ENCODE measurements at places on chromosomes 16 and 17.

DNA sequence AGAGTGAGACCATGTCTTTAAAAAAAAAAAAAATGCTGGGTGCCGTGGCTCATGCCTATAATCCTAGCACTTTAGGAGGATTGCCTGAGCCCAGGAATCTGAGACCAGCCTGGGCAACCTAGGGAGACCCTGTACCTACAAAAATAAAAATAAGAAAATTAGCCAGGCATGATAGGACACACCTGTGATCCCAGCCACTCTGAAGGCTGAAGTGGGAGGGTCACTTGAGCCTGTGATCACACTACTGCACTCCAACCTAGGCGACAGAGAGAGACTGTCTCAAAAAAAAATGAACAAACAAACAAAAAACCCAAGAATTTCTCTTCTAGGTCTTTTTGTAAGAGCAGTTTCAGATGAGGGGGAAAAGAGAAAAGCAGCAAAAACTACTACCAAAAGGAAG, 34.6 kb downstream of the NME2 start:
- no peak for DNase-seq

GRCh38 chr16:85856585-85856984, 42.4 kb upstream of the IRF8 start:
- DNase-seq: no peak

DNA sequence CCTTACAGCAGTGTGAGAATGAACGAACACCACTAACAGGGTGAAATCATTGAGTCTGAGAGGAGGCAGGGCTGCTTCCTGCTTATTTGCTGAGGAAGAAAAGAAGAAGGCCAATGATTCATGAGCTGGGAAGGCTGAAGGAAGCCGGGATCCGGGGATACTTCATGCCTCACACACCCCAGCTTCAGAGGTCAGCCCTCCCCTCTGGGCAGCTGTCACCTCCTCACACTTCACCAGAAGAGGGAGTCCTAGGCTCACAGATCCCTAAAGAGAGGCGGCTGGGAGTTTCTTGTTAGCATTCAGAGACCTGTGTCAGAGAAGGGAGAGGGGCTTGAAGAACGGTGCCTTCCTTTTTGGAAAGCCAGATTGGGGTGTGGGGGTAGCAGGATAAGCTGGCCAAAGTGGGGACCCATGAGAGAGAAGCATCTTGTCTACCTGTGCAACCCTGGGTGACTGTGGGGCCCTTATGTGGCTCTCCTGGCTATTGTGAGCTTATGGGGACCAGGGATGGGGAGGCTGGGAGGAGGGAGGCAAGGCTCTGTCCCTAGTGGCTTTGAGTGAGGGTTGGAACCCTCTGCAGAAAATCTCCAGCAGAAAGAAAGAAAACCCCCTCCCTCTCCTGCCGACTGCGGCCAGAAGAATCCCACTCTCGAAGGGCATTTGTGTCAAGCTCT, 94.6 kb downstream of the RGS9 start:
- peak; percentile 70 for DNase-seq

DNA sequence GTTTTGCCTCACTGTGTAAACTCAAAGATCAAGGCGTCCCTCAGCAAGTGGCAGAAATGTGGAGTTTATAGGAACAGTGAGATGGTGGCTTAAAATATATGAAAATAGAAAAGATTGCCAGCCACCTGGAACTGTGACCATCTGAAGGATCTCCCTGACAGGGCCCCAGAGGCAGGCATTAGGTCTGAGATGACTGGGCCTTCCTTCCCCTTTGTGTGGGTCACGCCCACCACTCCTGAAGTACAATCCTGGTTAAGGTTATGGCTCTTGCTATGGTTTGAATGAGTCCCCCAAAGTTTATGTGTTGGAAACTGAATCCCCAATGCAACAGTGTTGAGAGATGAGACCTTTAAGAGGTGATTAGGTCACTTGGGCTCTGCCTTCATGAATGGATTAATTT, 6.4 kb downstream of the ST6GALNAC2 start:
- no peak for DNase-seq

DNA sequence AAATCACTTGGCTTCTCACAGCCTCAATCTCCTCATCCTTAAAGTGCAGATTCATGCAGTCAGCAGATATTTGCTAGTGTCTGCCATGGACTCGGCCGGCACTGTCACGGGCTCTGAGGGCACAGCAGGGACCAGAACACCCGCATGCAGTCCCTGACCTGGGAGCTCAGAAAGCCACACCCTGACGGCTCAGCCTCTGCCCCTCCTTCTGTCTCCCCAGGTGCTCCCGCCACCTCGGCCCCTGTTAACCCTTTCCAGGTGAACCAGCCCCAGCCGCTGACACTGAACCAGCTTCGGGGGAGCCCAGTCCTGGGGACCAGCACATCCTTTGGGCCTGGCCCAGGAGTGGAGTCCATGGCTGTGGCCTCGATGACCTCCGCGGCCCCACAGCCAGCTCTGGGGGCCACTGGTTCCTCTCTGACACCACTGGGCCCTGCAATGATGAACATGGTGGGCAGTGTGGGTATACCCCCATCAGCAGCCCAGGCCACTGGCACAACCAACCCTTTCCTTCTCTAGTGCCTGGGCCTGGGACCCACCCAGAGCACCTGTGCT, 28.7 kb downstream of the B9D1 start:
- DNase-seq: no peak

DNA sequence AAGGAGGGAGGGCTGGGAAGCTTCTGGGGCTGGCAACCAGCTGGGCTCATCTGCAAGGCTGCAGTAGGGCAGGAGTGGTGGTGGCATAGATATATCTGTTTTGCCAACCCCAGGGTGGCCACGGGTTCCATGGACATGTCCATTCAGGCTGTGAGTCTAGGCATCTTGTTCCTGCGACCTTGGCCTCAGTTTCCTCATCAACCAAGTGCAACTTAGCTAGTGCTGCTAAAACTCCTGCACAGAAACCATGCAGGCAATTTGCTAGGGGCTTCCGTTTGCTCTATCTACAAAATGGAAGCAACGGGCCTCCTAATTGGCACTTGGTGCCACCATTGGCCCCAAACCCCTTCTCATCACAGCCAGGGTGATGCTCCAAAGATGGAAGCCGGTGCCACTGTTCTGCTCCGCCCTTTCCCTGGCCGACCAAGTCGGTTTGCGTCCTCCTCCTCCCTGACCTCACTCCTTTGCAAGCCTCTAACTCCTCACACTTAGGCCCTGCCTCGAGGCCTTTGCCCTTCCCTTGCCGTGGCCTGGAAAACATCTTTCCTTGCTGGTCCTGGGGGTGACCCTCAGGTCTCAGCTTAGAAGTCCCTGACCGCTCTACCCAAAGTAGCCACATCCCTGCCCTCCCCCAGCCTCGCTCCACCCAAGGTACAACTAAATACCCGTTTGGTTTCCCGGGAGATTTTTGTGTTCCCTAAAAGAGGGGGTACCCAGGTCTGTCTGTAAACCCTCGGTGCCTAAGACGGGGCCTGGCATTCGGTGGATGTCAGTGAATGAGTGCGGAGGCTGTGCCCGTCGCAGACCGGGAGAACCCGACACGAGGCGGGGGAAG, 1.2 kb downstream of the SREBF1 start:
- DNase-seq: no peak

GRCh38 chr17:52025236-52025635, 133.3 kb downstream of the CA10 start:
- DNase-seq: no peak

DNA sequence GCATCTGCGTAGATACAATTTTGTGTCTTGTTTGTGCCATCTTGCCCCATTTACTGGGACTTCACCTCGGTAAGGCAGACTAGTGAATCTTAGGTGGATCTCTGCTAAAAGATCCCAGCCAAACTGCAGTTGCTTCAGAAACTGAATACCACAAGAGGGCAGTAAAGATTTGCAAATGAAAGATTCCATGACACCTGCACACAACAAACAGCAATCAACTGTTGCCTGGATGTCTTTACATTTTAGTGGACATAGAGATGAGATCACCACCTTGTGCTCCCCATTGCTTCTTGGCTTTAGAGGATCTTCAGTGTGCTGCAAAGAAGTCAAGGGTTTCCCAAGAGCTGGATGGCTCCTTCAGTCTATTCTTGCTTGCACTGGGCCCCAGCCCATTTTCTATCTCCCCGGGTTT, 119.2 kb upstream of the CACNG5 start:
- peak; percentile 74 for DNase-seq

DNA sequence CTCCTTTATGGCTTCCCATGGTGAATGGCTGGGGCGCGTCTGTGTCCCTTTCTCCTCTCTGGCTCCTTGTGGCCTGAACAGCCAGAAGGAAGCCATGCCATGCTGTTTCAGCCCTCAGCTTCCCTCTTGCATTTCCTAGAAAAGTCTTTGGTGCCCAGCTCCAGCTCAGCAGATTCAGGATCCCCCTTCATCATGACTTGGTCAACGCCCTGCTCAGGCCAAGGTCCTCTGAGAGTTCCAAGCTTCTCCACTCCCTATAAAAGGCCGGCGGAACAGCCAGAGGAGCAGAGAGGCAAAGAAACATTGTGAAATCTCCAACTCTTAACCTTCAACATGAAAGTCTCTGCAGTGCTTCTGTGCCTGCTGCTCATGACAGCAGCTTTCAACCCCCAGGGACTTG, at the start of gene CCL13:
CCL13 (plus strand) TSS at position 287 of the 400 bp plus-strand sequence; CDS start at position 334, 47 bp downstream.
- DNase-seq: no peak

DNA sequence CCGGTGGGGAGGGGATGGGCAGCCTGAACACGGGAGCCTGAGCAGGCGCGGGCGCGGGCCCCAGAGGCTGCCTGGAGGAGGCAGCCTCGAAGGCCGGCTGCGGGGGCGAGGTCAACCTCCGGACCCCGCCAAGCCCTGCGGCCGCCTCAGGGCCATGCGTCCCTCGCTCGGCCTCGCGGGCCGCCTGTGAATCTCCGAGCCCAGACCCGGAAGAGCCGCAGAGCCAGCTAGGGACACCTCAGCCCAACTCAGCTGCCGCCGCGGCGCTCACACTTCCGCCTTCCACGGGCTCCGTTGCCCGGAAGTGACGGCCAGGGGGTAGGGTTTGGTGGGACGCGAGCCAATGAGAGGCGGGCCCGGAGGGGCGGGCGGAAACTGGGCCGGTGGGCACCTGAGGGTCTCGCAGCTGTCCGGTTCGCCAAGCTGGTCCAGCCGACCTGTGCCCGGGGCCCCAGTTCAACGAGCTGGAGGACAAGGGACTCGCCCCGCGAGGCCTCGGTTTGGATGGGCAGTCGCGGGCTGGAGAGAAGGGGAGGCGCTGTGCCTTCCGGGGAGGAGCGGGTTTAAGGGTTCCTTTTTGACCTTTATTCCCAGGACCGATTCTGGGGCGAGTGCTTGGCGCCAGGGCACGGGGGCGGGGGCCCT, at the start of gene SLC38A10:
SLC38A10 (minus strand) TSS at position 277 of the 645 bp plus-strand sequence. CDS start 386 bp downstream, outside the sequence.
- DNase-seq: peak; percentile 99

DNA sequence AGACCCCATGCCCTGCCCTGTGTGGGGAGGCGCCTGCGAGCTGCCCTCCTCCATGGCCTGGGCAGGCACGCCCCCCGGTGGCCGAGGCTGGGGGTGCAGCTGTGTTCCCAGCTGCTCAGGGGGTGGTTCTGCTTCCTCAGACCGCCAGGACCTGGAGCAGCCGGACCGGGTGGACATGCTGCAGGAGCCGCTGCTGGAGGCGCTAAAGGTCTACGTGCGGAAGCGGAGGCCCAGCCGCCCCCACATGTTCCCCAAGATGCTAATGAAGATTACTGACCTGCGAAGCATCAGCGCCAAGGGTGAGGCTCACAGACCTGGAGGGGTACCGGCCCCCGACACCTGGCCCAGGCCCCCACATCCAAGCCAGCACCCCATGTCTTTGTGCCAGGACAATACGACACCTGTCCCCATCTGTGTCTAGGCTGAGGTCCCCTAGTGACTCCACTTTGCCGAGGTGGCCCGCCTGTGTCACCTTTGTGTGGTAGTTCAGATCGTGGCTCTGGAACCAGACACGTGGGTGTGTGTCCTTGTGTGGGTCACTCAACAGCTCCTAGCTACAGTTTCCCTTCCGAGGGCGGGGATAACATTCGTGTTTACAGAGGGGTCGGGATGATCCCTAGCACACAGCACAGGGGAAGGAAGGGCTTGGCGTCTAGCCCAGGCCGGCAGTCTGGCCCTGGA, 9.3 kb downstream of the GJD3 start:
- DNase-seq: peak; percentile 96

DNA sequence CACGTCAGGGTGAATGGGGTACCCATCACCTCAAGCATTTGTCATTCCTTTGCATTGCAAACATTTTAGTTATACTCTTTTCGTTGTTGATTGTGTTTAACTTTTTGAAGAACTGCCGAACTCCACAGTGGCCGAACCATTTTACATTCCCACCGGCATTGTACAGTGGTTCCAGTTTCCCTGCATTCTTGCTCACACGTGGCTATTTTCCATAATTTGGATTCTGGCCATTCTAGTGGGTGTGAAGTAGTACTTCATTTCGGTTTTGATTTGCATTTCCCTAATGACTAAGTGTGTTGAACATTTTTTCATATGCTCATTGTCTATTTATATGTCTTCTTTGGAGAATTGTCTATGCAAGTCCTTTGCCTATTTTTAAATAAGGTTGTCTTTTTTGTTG, 13.0 kb downstream of the NOL11 start:
- DNase-seq: no peak

DNA sequence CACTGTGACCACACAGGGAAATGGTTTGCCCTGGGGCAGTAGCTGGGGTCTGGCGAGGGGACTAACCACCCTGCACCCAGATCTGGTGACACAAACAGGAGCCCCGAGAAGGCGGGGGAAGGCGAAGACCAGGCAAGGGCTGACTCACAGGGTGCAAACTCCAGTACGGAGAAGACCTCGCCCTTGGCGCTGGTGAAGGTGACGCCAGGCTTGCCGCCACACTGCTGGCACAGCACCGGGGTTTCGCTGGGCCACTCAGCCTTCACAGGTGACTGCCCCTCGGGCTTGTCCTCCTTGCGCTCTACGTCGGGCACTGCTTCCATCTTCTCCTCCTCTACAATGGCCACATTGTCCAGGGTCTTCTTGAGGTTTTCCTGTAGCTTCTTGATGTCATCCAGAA, 11.6 kb downstream of the SPHK1 start:
- DNase-seq: no peak

DNA sequence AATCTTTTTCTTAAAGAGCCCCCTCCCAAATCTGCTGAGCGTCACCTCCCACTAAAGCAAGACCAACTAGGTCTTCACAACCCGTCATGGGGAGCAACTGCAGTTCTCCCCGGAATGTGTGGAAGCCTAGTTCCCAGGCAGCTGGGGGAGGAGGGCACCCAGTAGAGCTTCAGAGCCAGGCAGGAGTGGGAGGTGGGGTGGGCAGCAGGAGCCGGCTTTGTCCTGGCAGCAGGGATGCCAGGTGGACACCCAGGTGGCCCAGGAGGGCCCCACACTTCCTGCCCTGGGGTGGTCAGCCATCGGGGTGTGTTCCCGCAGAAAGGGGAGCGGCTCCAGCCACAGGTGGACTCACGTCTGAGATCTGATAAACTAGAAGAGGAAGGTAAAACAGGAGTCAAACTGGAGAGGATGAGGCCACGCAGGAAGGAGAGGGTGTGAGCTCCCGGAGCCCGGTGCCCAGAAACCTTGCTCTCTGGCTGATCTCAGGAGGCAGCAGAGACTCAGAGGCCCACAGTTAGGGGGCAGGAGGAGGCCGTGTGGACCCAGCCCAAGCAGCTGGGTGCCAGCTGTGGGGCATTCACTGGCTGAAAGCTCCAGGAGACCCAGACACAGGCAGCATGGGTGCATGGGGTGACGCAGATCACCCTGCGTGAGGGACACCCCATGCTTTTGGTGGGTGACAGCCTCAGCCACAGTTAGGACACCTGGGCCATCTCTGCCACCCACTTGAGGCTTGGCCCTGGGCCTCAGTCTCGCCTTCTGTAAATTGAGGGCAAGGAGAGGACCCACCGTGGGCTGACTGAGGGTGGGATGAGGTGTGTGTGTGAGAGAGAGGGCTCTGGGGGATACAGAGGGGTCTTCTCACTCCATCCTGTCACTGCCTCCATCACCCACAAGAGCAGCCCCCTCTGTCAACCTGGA, 260.8 kb upstream of the TNRC6C start:
- no peak for DNase-seq

- no peak for DNase-seq
These were observed 525 bp downstream of the CD2BP2 start for GRCh38 chr16:30354423-30355143.

- no peak for DNase-seq
These were observed 17.1 kb downstream of the AKAP1 start for GRCh38 chr17:57102122-57102521.
